CD4-positive, alpha-beta memory T cell (primary cell): ENCODE measurements at places on chromosomes 6 and 20.

DNA sequence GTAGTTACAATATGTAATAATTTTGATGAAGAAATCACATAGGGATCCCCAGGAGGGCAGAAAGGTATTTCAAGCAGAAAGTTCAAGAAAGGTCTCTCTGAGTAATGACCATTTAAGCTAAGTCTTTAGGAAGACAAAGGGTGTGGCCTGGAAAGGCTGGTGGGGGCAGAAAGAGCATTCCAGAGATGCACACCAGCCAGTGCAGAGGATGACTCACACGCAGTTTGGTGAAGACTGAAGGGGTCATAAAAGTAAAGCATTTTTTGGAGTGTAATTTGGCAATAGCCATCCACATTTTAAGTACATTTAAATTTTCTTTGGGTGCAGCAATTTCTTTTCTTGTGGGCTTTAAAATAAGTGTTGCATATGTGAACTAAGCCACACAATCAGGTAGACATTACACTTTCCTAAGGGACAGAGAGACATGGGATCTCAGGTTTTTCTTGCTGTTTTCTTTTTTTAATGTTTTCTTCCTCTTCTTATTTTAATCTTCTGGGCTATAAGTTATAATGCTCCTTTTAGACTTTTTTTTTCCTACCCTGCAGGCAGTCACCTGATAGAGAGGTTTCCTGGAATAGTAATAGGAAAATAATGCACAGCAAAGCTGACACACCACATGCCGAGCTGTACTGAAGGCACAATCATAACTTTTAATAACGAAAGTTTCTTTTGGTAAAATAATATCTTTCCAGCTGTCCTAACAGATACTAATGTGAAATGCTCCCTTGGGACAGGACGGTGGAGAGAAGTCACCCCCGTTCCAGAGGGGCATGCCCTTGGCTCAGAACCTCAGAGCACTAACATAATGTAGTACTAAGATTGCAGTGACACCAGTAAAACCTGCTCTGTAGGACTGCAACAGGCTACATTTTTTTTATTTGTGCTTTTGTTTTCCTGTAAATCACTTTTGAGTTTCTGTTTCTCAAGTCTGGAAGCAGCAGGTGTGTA, 49.6 kb upstream of the PTPRK start:
- H3K4me1 ChIP-seq: no peaks in the 10 kb centered on the region
- H3K4me3 ChIP-seq: no peak overlapping the region
- no peak for DNase-seq
- no peaks in the 10 kb centered on the region for H3K27me3 ChIP-seq
- H3K36me3 ChIP-seq: no peaks in the 10 kb centered on the region

DNA sequence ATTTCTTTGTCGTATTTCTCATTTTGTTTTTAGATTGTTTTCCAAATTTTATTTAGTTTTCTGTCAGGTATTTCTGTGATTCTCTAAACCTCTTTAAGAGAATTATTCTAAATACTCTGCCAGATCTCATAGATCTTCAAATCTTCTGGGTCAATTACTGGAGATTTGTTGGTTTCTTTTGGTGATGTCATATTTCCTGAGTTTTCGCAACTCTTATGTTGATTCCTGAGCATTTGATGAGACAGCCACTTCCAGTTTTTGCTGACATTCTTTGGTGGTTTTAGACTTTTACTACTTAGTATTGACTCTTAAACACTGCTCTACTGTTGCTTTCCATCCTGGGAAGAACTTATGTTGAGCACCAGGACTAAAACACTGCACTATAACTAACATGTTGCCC, 21.9 kb downstream of the ADGB start:
- no peak for DNase-seq
- H3K4me1 ChIP-seq: no peaks in the 10 kb centered on the region
- no peaks in the 10 kb centered on the region for H3K27me3 ChIP-seq
- H3K36me3 ChIP-seq: no peaks in the 10 kb centered on the region

DNA sequence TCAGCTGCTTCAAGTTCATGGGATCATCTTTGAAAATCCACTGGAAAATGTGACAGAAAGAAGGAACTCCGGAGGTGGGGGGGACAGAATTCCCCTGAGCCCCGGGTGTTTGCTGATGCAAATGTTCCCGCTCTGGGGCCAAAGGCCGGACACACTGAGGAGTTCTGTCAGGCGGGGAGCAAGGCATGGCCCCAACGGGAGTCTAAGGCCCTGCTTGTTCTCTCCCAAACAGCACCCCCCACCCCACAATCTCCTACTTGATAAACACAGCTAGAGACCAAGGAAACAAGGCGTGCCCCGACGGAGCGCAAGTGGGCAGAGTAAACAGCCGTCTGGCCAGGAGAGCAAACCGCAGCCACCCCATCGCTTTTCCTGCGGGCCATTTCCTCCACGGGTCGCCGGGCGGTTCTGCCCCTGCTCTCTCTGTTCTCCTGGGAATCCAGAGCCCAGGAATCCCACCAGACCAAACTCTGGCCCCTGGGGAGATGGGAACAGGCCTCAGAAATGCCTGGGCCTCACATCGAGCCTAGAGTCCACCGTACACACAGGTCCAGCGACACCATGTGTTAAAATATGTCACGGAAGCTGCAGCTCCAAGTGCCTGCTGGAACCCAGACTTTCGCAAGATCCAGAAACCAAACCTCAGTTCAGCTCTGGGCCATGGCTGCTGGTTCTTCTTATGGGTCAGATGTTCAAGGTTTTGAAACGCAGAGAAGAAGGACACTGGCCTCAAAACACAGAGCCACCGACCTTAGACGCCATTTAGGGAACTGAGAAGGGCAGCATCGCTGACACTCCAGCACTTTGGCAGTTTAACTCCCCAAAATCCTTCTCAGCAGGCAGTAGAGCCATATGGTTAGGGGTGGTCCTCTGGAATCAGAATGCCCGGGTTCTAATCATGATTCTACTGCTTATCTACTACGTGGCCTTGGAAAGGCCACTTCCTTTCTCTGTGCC, 104.2 kb downstream of the PREX1 start:
- DNase-seq: no peak
- H3K36me3 ChIP-seq: peaks cover 36% of the 10 kb centered on the region
- no peak overlapping the region for H3K4me3 ChIP-seq
- H3K27me3 ChIP-seq: no peaks in the 10 kb centered on the region
- H3K27ac ChIP-seq: no peak overlapping the region

- no peaks in the 10 kb centered on the region for H3K36me3 ChIP-seq
- no peak for DNase-seq
- no peak overlapping the region for H3K4me3 ChIP-seq
- no peaks in the 10 kb centered on the region for H3K4me1 ChIP-seq
- no peak overlapping the region for H3K27ac ChIP-seq
- no peaks in the 10 kb centered on the region for H3K27me3 ChIP-seq
These were observed 49.6 kb upstream of the AFDN start for GRCh38 chr6:167776906-167777627.

- H3K27ac ChIP-seq: no peak overlapping the region
- no peaks in the 10 kb centered on the region for H3K36me3 ChIP-seq
- DNase-seq: no peak
These were observed 434.0 kb upstream of the SULF2 start for GRCh38 chr20:48219306-48219705.

DNA sequence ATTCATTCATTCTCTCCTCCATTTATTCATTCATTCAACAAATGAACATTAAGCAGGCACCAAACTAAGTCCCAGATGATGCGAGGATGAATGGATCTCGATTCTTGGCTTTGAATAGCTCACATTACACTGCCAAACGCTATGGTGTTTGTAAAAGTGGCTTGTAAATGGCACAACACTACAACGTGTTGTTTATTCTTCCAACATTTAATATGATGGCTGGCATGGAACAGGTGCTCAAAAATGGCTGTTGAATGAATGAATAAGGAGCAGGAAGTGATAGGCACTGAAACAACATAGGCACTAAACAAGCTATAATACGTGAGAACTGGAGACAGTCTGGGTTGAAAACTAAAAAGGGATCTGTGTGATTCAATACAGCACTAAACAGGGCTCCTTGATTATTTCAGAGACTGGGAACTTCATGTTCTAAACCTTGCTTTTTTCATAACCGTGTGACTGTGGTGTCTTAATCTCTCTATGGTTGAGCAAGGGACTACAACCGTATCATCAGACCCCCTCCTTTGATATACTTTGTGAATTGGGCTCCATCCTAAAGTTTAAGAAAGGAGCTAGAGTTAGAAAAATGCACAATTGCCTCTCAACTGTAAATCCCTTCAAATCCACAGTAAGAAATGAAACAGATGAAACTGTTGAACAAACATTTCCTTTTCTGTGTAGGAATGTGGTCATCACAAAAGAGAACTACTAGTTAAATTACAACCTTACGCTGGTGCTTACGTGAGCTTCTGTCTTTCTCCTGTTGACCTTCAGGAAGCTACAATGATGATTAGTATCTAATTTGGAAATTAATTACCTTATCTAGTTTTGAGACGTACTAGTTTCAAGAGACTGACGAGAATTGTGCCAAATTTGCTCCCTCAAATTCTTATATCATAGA, 16.9 kb upstream of the SLC16A10 start:
- no peaks in the 10 kb centered on the region for H3K36me3 ChIP-seq
- no peaks in the 10 kb centered on the region for H3K4me1 ChIP-seq
- H3K27me3 ChIP-seq: no peaks in the 10 kb centered on the region
- H3K4me3 ChIP-seq: no peak overlapping the region
- DNase-seq: no peak

- H3K4me3 ChIP-seq: no peak overlapping the region
- H3K27ac ChIP-seq: no peak overlapping the region
- no peaks in the 10 kb centered on the region for H3K4me1 ChIP-seq
- no peaks in the 10 kb centered on the region for H3K36me3 ChIP-seq
- no peaks in the 10 kb centered on the region for H3K27me3 ChIP-seq
These were observed 30.0 kb downstream of the DZANK1 start for GRCh38 chr20:18436847-18437246.

DNA sequence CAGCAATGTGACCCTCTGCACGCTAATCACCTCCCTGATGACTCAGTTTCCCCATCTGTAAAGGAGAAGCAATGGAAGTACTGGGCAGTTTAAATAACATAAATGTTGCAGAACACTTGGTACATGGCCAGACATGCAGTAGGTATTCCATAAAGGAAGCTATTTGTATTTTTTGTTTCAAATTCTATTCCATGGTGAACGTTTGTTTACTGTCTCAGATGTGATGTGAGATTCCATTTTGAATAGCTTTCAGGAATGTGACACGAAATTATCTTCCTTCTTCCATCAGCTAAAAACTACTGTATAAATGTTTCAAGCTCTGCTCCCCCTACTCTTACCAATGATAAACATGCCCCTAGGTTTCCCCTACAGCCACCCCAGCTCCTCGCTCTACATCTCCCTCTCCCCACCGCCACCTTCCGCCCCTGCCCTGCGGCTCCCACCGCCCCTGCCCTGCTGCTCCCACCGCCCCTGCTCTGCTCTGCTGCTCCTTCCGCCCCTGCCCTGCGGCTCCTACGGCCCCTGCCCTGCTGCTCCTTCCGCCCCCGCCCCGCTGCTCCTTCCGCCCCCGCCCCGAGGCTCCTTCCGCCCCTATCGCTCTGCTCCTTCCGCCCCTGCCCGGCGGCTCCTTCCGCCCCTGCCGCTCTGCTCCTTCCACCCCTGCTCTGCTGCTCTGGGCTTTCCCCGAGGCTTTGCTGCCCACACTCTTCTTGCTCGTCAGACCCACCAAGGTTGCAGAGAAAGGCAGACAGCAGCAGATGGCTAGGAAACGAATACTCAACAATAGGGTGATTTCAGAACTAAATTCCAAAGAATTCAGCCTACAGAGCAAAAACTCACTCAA, 78.9 kb downstream of the THBS2 start:
- no peak for DNase-seq
- no peaks in the 10 kb centered on the region for H3K36me3 ChIP-seq
- no peaks in the 10 kb centered on the region for H3K4me1 ChIP-seq

GRCh38 chr6:136959471-136959891, 37.4 kb downstream of the SLC35D3 start:
- H3K27ac ChIP-seq: no peak overlapping the region
- no peaks in the 10 kb centered on the region for H3K4me1 ChIP-seq
- DNase-seq: no peak
- no peaks in the 10 kb centered on the region for H3K36me3 ChIP-seq
- peaks cover 4% of the 10 kb centered on the region for H3K27me3 ChIP-seq

DNA sequence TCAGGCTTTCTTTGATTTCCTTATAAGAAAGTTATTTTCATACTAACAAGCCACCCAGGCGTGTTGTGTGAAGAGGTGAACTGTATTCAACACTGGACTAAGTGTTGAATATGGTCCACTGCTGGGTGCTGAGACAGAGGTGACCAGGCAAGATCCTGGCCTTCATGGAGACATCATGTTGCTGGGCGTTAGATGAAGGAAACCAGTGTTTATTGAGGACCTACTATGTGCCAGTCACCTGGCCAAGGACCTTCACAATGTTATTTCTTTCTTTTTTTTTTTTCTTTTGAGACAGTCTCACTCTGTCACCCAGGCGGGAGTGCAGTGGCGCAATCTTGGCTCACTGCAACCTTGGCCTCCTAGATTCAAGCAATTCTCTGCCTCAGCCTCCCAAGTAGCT, 1.9 kb upstream of the TREML1 start:
- DNase-seq: no peak
- no peaks in the 10 kb centered on the region for H3K27me3 ChIP-seq
- H3K4me3 ChIP-seq: no peak overlapping the region
- H3K27ac ChIP-seq: no peak overlapping the region
- no peaks in the 10 kb centered on the region for H3K4me1 ChIP-seq

- no peak overlapping the region for H3K27ac ChIP-seq
- no peaks in the 10 kb centered on the region for H3K36me3 ChIP-seq
- H3K27me3 ChIP-seq: no peaks in the 10 kb centered on the region
- no peak for DNase-seq
These were observed 10.9 kb downstream of the FOXQ1 start for GRCh38 chr6:1322696-1323219.

- H3K27me3 ChIP-seq: no peaks in the 10 kb centered on the region
- H3K4me1 ChIP-seq: peaks cover 29% of the 10 kb centered on the region
- H3K4me3 ChIP-seq: no peak overlapping the region
These were observed 1.3 kb upstream of the ASXL1 start for GRCh38 chr20:32356622-32357374.

DNA sequence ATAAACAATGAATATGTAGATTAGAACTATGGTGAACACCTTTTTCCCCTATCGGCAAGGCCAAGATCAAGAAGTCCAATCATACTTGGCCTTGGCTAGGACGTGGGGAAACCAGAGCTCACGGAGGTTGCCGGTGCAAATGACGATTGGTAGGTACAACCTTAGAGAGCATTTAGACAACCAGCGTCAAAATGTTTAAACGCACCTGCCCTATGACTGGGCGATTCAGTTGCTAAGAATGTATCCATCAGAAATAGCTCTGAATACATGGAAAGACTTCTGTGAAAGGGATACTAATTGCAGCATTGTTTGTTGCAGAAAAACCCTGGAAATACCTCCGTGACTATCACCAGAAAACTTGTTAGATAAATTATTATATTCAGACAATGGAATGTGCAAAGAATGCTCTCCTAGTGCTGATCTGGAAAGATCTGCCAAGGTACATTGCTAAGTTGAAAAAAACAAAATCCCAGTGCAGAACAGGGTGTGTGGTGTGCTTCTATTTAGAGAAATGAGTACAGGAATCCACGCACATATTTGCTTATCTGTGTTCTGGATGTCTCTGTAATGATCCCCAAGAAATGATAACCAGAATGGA, 48.0 kb upstream of the PTPN1 start:
- no peak overlapping the region for H3K4me3 ChIP-seq
- no peaks in the 10 kb centered on the region for H3K36me3 ChIP-seq
- DNase-seq: no peak
- H3K4me1 ChIP-seq: peaks cover 8% of the 10 kb centered on the region
- no peak overlapping the region for H3K27ac ChIP-seq
